NCI-H82 (cell line): ENCODE measurements at places on chromosomes 7 and 10.

- DNase-seq: no peak
These were observed 5.7 kb upstream of the GSTK1 start for GRCh38 chr7:143257501-143257900.

DNA sequence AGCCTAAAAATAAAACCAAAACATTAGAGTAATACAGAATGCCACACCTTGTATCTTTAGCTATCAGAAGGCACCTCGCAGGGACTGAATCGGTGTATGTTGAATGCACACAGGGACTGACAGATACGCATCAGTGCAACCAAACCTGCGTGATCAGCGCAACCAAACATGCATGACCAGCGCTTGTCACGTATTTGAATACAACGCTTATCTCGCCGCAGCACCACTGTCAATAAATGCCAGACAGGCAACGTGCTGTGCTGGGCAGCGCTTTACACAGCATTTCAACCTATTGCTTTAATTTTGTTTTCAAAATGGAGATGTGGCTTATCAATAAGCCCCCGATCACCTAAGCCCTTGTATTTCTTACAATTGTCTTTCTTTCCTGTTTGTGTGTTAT is 242.4 kb downstream of the SFMBT2 start:
- DNase-seq: no peak

DNA sequence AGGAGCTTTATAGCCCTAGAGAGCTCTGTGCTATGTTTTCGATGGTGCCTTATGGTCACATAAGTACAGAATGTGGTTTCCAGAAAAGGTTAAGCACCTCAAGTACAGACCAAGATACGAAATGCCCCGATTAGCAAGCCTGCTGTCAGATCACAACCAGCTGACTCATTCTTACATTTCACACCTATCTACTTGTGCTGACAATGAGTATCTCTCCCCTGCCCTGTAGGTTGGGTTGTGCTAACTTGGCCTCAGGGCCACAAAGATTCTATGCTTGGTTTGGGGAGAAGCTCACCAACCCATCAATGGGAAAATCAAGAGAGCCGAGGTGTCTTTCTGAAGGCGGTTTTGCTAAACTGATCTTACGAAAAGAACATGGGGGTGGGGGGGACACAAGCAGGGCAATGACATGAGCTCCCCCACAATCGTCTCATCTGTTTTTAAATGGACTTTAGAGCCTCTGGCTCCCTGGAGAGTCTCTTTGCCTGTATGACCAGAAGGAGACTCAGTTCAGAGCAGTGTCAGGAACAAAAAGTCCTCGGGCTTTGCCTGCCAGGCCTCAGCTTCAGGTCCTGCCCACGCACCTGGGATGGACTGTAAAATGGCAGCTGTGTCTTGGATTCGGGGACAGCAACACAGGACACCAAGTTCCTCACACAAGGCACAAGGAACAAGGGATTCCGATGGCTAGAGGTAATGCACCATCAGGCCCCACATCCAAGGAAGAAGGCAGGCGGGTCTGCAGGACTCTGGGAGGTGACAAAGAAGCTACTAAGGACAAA is 55.1 kb downstream of the FAM53B start:
- no peak for DNase-seq

- no peak for DNase-seq
These were observed 7.6 kb downstream of the STARD3NL start for GRCh38 chr7:38185395-38186307.

- no peak for DNase-seq
These were observed 46.3 kb downstream of the PKD1L1 start for GRCh38 chr7:47902013-47902412.

DNA sequence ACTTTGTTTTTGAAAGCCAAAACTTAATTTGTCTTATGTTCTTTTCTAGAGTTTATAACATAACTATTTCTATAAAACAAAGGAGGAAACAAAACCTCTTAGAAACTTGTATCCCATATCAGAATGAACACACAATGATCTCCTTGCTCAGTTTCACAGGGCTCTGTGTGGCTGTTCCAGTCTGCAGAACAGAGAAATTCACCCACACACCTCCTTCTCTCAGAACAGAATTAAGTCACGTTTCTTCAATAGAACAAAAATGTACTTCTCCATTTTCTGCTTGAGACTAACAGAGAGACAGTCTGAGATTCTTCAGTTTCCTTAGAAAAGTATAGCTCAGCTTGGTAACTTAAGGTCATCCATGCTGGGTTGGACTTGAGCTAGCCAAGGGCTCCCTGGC is 15.8 kb upstream of the DOCK1 start:
- no peak for DNase-seq

- no peak for DNase-seq
These were observed 133.4 kb downstream of the CUL2 start for GRCh38 chr10:34956756-34957155.

- no peak for DNase-seq
These were observed 202.7 kb downstream of the FAM107B start for GRCh38 chr10:14571866-14572507.

GRCh38 chr7:97215556-97215955 is 98.1 kb downstream of the SDHAF3 start:
- peak; percentile 63 for DNase-seq
